ENCODE measurements at places on chromosomes 2 and 18.

DNA sequence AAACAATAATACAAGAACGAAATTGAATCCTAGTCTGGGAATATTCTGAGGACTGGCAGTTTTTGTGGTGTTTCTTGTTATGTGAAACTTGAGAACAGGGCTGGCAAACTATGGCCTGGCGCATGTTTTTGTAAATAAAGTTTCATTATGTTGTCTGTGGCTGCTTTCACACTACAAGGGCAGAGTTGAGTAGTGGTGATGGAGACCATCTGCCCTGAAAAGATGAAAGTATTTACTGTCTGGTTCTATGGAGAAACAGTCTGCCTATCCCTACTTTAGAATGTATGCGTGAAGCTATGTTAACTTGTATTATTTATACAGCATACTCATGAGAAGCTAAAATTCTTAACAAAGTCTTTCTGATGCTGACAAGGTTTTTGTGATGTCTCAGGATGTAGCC is 351.9 kb downstream of the LRRTM1 start:
- no peak for DNase-seq

DNA sequence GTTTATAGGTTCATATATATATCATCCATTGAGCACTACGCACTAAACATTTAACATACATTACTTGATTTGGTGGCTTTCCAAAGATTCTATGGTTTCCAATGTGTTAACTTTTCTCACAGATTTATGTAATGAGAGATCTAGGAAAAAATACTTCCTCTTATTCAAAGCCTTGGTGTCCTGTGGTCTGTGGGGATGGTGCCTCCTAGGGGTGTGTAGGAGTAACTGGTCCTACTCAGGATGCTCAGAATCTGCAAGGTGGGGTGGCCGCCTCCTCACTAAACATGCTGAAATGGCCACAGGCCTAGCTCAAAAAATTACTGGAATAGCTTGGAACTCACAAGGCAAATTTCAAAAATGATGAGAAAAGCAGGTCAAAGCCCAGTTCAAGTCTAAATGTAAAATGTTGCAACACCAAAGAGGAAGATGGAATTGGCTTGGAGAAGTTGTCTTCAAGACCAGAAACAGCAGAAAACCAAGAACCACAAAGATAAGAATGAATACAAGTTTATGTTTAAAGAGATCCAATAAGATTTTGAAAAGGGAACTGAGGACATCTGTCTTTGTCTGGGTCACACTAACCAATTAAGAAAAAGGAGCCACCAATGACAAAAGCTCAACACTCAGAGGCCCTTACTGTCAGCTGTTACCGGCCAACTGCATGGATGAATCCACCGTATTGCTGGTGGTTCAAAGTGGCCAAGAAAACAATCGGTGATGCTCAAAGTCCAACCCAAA is 11.5 kb downstream of the GPR55 start:
- DNase-seq: no peak

- DNase-seq: no peak
These were observed 70.8 kb downstream of the KCNE4 start for GRCh38 chr2:223122781-223123180.

DNA sequence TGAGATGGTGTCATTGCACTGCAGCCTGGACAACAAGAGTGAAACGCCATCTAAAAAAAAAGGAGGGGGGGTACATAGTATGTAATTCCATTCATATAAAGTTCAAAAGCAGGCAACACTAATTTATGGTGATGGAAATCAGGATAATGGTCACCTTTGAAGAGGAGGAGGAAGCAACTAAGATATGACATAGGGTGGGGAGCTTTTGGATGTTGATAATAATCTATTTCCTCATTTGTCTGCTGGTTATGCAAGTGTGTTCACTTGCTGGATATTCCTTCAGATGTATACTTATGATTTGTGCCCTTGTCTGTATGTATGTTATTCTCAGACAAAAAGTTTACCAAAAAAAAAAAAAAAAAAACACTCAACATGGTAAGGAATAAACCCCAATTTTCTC is 28.6 kb upstream of the ATIC start:
- no peak for DNase-seq

DNA sequence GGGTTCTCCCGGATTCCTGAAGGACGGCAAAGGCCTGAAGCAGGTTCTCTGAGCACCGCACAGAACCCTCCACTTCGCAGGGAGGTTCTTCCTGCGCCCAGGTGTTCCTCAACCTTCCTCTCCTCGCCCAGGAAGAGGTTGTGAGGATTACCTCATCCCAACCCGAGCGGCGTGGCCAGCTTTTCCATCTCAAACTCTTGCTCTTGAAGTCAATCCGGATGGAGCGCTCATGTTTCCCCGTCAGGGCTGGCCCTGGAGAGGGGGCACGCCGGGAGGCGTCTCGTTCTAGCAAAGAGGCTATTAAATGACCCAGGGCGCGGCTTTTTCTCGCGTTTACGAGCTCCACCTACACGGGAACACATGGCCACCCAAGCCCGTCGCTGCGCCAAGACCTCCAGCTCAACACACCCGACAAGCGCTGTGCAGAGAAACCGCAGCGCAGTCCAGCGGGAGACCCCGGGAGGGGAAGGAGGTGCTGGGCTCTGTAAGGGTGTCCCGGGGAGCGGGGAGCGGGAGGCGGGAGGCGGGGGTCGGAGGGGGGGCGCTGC is 540 bp upstream of the RAB10 start:
- DNase-seq: peak; percentile 26

DNA sequence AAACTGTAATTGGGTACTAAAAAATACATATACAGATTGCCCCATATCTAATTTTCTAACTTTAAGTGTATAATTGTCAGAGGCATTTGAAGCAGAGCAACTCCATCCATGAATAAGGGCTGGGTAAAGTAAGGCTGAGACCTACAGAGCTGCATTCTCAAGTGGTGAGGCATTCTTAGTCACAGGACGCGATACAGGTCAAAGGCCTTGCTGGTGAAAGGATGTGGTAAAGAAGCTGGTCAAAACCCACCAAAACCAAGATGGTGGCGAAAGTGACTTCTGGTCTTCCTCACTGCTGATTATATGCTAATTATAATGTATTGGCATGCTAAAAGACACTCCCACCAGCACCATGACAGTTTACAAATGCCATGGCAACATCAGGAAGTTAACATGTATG is 50.0 kb downstream of the SLC8A1 start:
- no peak for DNase-seq

GRCh38 chr2:146123256-146123655 is 1603.3 kb upstream of the ZEB2 start:
- DNase-seq: no peak

DNA sequence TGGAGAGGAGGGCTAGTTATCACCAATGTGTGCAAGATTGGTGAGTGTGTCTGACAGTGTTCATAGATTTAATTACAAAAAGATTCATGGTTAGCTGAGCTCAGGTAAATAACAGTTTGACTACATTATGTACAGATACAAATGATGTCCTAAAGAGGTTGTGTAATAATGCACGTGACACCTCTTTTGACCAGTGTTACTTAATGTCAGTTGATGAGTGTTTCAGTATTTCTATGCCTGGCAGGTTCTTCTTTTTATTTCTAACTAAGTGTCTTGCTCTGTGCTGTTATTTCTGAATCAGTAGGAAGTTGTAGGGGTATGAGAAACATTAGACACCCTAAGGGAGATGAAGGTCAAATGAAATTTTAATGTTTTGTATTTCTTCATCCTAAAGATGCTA is 7.9 kb upstream of the INHBB start:
- no peak for DNase-seq

GRCh38 chr2:7417845-7418742 is 500.9 kb downstream of the RNF144A start:
- DNase-seq: no peak

- no peak for DNase-seq
These were observed 392.1 kb downstream of the CDH19 start for GRCh38 chr18:66211749-66212148.

DNA sequence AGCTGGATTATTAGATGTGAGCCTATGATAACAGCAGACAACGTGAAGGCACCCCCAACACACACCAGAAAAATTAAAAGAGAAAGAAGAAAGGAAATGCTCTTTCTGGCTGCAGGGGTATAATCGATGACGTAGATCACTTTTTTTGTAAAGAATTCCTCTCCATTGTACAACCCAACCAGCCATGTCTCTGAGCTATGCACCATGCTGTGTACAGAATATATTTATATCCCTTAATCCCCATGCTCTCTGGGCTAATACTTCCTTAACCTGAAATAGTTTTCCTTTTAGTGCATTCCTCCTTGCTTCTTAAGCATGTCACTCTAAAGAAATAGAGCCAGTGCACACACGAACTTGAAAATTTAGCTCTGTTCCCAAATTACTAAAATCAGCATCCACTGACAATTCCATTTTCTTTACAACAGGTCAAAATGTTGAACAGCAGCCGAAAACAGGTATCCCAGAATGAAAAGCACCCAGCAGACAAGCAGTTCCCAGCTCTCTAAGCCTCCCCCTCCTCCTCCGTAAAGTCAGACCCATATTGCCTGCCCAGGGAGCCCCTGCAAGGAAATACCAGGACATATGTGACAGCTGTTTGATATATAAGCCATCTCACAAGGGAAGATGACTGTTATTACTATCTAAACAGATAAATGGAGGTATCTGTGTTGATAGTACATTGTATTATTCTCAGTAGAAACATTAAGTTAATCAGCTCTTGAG is 247.4 kb upstream of the RAB6C start:
- no peak for DNase-seq

DNA sequence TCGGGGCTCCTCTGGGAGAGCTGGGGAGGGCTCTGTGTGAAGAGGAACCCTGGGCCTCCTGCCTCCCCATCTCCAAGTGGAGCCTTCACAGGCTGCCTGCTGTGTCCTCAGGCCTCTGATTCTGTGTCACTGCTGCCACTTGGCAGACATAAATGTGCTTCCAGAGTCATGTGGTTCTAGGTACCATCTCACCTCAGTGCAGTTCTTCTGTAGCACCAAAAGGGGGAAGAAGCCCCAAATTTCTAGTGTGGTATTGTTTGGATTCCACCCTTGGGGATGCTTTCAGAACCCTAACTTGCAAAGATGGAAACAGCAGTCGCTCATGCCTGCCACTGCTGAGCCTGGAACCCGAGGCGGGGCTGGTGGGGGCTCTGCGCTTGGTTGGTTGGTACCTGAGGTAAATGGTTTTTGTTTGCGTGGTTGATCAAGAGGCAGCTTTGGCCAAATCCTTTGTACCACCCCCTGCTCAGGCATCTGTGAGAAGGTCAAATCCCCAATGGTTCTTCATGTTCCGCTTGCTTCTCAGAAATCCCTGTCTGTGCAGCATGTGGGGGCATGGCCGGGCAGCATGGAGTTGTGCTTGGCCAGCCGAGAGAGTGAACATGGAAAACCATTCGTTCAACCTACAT is 27.5 kb downstream of the COA5 start:
- no peak for DNase-seq

DNA sequence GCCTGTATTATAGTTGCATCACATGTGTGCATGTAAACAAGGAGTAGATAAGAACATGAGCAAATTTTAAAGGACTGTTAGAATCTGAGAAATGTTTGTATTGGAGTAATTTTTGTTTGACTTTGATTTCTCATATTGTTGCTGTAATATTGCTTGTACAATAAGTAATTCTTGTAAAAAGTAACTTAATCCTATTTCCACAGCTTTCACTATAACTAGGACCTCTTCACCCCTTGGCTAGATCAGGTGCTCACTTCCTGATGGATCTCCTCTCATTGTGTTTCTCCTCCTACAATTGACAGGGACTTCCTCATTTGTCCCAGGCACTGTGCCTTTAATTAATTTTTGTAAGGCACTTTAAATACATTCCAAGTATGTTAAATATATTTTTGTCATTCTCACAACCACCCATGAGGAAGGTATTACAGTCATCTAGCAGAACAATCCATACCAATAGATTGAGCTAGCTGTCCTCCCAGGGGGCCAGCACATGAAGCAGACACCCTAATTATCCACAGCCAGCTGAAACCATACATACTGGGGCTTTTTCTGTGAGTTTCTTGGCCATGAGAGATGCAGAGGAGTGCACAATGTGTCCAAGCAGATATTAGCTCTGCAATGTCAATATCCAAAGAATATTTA is 359.5 kb upstream of the ACVR2A start:
- no peak for DNase-seq

DNA sequence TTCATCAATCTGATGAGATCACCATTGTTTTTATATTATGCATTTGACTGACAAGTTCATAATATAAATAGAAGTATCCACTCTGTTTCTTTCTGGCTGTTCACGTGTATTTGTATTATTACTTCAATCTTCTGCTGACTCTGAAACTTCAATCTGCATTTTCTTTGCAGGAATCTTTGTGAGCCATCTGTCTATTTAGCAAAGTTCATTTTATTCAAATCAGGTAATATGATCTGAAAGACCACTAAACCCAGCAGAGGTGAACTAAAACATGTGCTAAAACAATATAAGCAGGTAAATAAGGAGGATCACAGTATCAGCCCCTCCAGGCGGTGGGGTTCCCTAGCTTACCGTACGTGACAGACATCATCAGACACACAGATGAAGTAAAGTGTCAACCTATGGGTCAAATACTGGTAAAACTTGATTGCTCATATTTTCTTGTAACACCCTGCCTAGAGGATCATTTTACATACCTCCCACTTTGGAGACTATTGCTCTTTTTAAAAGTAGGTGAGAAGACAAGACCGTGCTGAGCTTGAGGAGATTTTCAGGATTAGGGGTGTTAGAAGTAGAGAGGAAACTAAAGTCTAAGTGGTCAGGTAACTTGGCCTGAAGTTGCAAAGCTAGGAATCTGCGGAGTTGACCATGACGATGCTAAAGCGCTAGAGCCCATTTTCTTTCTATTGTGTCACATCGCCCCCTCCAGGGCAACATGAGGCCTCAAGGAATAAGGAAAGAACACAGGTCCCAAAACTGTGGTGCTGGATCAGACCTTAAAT is 9.0 kb downstream of the DTNB start:
- DNase-seq: no peak
